ENCODE measurements at places on chromosomes 5 and 9. TPM values are rescaled to one million over a fixed set of nuclear protein-coding genes. Genes with fewer than 3 reads are reported as not detected.

The NUDT12 gene
- 15.1 TPM for total RNA-seq

The PCDHGA10 gene
- total RNA-seq: 0.31 TPM

The IFNB1 gene
- total RNA-seq: not detected

The ANKRD31 gene
- total RNA-seq: 2.8 TPM

The EIF4E1B gene
- total RNA-seq: not detected

The MYOZ3 gene
- total RNA-seq: not detected

The PCDHA10 gene
- under 0.01 TPM for total RNA-seq

The TRPM6 gene
- not detected for total RNA-seq

The FAM163B gene
- total RNA-seq: not detected

The SLCO6A1 gene
- total RNA-seq: not detected

The AOPEP gene
- total RNA-seq: 58.1 TPM

The LEAP2 gene
- total RNA-seq: not detected

GRCh38 chr9:35659340-35659739 lies 1.2 kb downstream of the CCDC107 start:
- DNase-seq: peak; percentile 30

- DNase-seq: no peak
Observed at GRCh38 chr5:1901061-1901460, 18.3 kb upstream of the IRX4 start.

DNA sequence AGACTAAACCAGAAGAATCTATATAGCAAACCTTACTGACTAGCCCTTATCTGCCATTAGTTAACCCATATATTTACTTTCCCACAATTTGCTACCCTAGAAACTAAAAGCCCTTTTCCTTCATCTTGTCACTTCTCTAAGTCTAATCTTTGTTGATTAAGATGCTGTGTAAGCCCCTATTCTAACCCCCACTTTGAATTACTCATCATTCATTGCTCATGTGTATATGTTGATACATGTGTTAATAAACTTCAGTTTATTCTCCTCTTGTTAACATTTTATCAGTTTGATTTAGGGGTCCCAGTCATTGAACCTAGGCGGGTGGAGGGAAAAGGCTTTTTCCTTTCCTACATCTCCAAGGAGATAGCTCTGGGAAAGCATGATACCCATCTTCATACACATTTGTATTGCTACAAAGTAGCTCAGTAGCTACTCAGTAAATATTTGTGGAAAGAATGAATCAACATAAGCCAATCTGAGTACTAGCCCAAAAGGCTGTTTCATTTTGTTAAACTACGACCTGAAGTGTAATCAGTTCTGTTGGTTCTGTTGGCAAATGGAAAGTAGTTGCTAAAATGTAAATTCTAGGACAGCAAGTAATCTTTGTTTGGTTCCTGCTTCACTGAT lies 35.1 kb upstream of the NDFIP1 start:
- DNase-seq: no peak

DNA sequence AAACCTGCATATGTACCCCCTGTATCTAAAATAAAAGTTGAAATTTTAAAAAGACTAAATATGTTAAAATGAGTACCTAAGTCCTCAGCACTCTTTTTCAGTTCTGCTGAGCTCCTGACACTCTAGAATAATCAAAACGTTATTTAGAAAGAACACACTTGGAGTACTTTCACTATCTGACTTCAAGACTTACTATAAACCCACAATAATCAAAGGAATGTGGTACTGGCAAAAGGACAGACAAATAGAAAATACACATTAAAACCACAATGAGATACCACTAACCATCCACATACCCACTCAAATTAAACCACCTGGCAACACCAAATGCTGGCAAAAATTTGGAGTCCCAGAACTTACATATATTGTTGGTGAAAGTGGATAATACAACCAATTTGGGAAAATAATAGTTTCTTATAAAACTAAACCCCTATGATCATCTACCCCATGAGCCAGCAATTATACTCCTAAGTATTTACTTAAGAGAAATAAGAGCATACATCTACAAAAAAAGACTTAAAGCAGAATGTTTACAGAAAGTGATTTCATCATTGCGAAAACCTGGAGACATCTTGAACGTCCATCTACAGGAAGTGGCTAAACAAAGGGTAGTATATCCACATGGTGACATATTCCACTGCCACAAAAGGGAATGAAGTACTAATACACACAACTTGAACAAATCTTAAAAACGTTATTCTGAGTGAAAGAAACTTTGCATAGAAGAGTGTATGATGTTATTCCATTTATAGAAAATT lies 12.8 kb upstream of the PRSS3 start:
- no peak for DNase-seq

GRCh38 chr5:145936401-145937131 lies at the start of gene SH3RF2:
Gene SH3RF2 (plus strand): TSS chr5:145936578. CDS start chr5:145937929, 1,351 bp downstream.
- peak; percentile 59 for DNase-seq

GRCh38 chr5:24365406-24365805 lies 279.4 kb downstream of the CDH10 start:
- DNase-seq: no peak

GRCh38 chr9:75906531-75906930 lies 16.1 kb downstream of the PCSK5 start:
- no peak for DNase-seq

- peak; percentile 84 for DNase-seq
Observed at GRCh38 chr5:95280401-95281095, 4.3 kb downstream of the MCTP1 start.

DNA sequence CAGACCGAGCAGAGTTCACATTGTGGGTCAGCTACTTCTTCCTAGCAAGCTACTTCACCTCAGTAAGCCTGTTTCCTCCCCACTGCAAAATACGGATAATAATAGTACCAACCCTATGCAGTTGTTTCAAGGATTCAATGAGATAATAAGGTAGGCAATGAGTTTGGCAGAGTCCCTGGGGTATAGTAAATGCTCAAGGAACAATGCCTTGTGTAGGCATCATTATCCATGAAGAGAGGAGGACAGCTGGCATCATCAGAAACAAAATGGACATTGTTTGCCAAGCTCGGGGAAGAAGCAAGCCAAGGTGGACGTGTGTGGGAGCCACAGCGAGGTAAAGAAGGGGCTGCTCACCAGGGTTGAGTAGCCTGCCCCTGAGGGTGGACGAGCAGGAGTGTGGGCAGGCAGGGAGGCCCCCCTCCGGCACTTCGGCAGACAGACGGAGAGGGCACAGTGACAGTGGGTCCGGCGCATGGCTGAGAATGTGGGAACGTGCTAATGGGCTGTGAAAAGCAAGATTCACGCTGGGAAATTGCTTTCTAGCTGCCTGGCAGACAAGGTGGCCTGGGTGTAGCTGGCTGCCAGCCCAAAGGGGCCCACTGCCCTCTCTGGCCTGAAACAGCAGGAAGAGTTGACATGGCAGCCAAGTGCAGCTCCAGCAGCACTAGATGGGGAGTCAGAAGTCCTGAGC lies 10.1 kb downstream of the CAMK2A start:
- no peak for DNase-seq

DNA sequence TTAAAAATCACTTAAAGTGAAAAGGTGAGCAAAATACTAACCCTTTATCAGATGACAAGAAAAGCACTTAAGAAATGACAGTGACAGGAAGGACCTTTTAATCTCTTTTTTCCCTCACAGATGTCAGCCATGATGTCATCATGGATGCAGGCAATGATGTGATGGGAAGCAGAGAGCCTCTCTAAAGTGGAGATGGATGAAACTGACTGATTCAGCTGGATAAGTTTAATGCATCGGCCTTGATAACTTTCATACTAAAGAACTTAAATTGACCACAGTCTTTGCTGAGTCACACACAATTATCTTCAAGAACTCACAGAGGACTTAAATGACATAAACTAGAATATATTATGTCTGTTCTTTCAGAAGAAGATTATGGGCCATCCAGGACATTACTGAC lies 153.2 kb upstream of the FGF10 start:
- DNase-seq: no peak

DNA sequence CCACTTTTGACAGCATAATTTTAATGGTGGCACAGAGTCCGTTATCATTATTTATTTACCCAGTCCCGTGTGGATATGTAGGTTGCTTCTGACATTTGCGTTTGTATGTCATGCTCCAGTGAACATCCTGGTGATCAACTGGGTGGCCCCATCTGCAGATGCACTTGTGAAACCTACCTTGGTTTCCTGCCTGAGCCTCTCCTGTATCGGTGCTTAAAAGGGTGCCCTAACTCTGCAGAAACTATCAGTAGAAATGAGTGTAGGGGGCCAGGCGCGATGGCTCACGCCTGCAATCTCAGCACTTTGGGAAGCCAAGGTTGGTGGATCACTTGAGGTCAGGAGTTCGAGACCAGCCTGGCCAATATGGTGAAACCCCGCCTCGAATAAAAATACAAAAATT lies 92.1 kb upstream of the IER5L start:
- DNase-seq: no peak

GRCh38 chr5:145991044-145991575 lies 54.7 kb downstream of the SH3RF2 start:
- DNase-seq: no peak

DNA sequence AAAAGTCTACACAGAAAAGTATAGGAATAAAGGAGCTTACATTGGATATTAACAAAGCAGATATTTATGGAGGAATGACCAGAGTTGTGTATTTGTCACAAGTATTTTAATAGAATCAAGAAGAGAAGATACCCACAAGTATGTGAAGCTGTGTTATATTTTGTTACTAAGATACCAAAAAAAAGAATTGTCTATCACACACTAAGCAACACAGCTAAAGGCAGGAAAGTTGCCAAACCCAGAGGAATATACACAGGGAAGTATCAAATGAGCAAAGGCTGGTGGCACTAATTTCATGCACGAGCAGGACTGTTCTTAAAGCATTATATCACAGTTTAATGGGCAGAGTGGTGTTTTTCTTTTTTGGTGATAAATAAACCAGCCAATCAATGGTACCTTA lies 30.9 kb upstream of the RAI14 start:
- peak; percentile 41 for DNase-seq

DNA sequence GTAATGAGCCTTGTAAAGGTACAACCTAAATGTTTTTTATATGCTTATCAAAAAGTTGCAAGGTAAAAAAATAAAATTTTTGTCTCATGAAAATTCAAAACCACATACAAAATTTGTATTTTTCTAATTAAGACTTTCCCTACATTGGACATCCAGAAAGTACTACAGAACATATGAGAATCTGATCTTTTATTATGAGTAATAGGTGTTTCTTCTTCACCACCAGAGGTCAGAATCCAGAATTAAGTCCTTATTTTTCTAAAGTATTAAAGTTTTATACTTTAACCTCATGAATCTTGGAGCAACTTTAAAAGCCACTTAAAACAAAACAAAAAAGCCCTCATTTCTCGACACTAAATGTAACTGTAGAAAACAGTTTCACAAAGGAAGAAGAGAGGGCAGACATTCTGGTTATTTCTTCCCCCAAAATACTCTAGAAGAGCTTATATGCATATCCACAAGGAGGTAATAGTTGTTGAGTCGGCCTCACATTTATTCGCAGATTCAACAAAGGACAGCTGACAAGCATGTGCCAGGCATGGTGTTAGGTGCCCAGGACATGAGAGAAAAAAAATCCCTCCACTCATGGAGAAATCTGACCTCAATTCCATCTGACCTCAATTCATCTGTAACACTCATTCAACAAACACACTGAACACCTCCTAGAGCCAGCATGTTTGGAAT lies 69.3 kb downstream of the MLLT3 start:
- no peak for DNase-seq

DNA sequence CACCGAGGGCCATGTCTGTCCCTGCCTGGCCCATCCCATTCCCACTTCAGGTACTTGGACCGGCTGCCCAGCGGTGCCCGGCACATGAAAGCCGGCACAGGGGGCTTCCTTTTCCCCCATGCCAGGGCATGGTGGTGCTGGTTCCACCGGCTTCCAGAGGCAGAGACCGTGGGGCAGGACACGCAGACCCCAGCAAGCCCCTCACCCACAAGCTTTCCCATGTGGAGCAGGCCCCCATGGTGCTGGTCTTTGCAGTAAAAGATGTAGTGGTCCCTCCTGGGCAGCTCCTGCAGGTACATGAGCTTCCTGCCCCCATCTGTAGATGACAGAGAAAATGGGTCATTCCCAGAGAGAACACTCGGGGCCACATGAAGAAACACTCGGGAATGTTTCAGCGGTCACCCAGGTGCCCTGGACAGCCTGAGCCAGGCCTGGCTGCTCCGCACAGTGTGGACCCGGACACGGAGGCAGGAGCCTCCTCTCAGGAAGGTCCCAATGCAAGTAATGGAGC lies 2.0 kb downstream of the OBP2B start:
- DNase-seq: no peak

GRCh38 chr9:77901771-77902170 lies 129.8 kb downstream of the GNAQ start:
- DNase-seq: no peak

GRCh38 chr5:131523500-131524185 lies 111.4 kb downstream of the RAPGEF6 start:
- DNase-seq: no peak

- no peak for DNase-seq
Observed at GRCh38 chr5:72417333-72418062, 89.7 kb downstream of the ZNF366 start.

DNA sequence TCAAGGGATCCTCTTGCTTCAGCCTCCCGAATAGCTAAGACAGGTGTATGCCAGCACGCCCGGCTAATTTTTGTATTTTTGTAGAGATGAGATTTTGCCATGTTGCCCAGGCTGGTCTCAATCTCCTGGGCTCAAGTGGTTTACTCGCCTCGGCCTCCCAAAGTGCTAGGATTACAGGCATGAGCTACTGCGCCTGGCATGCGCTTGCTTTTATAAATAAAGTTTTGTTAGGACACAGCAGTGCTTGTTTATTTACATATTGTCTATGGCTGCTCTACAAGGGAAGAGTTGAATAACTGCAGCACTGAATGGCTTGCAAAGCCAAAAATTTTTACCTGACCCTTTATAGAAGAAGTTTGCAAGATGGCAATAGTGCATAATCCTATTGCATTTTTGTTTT lies 27.7 kb downstream of the GPR21 start:
- no peak for DNase-seq

GRCh38 chr5:56350597-56351170 lies 117.6 kb upstream of the ANKRD55 start:
- DNase-seq: no peak

DNA sequence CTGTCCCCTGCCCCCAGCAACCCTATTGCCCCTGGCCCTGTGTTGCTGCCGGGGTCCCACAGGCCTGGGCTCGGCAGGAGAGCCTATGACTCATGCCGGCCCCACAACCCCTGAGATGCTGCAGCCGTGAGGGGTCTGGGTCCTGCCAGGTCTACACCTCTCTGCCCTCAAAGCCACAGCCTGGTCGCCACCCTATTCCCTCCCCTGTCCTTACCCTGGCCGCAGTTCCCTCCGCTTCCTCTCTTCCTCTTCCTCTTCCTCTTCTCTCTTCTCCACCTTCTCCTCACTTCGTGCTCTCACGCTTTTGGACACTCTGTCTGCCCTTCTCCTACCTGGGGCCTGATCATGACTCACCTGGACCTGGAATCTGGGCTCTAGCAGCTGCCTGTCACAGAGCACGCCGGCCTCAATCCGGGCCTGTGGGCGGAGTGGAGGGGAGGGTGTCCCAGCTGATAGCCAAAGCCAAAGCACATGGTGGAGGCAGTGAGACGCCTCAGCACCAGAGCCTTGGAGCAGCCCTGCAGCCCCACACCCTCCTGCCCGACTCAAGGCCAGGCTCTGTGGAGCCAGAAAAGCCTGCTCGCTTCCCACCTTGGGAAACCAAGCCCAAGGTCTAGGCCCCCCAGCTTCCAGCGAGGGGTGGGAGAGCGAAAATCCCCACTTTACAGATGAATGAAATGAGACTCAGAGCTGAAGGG lies 26.8 kb upstream of the CSF1R start:
- no peak for DNase-seq
